ENCODE measurements at places on chromosomes 13 and 19.

DNA sequence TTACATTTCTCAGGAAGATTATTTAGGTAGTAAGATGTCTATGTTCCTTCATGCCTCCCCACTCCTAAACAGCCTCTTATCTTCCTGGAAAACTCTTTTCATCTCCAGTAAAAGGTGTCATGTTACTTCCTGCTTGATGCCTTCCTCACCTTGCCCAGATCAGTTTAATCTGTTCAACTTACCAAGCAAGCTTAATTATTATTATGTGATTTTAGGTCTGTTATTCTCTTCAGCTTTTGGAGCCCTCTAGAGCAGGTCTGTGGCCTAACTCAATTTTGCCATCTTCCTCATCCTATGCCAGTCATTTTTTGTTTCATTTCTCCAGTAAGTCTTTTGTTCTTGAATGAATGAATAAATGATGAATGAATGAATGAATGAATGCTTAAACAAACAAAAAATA, 528.4 kb downstream of the DCT start:
- DNase-seq, result peak; percentile 13

GRCh38 chr13:100098445-100099116, 9.7 kb downstream of the PCCA start:
- no peak for DNase-seq

GRCh38 chr19:8020681-8021080, 15.2 kb upstream of the ELAVL1 start:
- no peak for DNase-seq

GRCh38 chr19:41997121-41997850, 3.3 kb upstream of the ATP1A3 start:
- no peak for DNase-seq

DNA sequence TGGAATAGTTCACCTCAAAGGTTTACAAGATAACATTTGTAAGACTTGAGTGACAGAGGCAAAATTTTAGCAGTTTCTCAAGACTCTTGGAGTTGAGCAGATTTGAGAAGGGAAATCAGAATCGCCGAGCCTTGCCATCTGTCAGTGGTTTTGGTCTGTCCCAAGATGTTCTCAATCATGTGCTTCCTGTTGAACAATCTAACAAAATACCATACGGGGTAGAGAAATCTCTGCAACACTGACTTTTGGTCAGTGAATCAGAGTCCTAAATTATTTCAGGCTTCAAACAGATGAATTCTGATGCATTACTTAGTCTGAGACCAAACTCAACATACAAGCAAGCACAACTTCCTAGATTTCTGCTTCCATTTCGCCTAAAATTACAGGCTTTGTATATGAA, 3.8 kb downstream of the KCTD12 start:
- DNase-seq, result no peak

DNA sequence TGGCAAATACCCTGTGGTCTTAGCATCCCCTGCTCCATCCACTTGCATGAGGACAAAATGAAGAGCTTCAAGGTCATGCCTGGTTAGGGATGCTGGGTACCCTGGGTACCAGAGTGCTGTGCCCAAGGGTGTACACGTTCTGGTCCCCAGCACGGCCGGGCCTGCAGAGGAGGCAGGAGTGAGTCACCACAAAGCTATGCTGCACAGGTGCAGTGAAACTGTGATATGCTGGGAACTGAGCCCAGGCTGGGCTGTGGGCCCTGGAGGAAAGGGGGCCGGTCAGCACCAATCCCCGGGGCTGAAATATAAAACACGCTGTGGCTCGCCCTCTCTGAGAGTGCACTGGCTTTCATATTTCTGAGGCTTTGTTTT, 95.1 kb downstream of the TSHZ3 start:
- peak; percentile 89 for DNase-seq

GRCh38 chr19:34918190-34918589, 8.5 kb upstream of the ZNF30 start:
- DNase-seq, result no peak

DNA sequence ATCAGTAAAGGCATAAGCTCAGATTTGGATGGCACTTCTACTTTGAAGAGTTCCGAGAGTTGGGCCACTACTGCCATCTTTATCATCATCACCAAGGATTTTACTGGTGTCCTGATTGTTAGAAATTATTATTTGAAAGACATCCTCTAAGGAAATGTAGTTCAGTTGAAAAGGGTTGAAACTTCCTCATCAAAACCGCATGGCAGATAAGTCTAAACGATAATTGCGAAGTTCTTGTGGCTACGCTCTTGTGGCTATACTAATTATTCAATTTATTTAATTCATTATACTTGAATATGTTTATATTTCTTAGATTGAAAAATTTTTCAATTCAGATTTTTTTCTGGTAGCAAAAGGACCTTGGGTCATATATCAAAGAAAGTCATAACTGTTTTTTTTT, 22.4 kb downstream of the TNFRSF19 start:
- no peak for DNase-seq

- DNase-seq, result no peak
Measured at GRCh38 chr13:62302341-62302740, 886.7 kb upstream of the PCDH20 start.

DNA sequence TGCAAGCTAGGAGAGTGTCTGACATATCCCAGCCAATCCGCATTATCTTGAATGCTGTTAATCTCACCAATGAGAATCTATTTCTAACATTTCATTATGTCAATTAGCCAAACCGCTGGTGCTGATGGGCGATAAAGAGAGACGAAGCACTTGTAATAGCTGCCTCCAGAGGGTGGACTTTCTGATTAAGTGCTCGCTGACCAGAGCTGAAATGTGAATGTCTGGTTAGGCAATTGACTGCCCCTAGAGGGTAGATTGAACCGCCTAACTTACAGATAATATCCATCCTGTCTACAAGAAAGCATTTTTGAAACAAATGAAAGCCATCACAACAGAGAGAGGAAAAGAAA, 552 bp upstream of the GRWD1 start:
- DNase-seq, result peak; percentile 90

DNA sequence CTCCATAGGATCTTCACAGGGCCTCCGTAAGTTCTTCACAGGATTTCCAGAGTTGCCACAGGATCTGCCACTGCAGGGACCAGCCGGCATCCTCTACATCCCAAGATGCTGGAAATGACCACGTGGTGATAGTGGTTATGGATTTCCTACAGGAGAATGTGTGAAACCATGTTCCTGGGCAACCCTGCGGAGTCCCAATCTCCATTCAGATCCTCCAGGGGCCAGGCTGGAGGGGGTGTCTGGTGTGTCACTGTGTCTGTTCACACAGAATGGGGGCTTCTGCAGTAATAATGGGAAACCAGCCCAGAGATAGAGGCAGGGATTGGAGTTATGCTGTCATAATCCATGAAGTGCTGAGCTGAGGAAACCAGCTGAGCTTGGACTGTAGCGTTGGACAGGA, 8.6 kb downstream of the LILRA6 start:
- no peak for DNase-seq

GRCh38 chr13:112582263-112582662, 5.7 kb downstream of the TUBGCP3 start:
- DNase-seq, result no peak

DNA sequence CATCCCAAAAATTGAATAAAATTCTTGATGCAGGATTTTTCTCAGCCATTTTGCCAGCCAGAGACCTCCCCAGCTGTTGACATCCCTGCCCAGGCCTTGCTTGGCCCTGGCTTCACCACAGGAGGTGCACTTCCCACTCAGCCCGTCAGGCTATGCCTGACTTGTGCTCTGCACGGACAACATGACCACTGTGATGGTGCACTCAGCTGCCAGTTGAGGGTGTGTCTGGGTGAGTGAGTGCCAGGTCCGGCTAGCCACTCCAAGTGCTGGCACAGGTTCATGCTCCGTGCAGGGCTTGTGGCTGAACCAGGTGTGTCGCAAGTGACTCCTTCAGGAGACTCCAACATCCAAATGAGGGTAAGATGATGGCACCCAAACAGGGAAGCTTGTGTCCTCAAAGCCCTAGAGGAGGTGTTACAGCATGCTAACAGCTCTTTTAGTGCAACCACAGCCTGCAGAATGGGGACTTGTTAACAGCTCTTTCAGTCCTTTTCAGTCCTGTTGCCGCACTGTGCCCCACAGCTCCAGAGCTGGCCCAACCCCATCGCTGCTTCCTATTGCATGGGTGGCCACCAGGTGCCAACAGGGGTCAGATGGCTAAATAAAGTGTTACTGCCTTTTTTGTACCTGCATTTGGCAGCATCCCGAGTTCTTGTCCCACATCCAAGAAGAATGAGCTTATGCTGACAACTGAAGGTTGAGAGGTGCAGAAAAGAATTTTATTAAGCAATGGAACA, 380.7 kb downstream of the SLITRK5 start:
- DNase-seq, result no peak

DNA sequence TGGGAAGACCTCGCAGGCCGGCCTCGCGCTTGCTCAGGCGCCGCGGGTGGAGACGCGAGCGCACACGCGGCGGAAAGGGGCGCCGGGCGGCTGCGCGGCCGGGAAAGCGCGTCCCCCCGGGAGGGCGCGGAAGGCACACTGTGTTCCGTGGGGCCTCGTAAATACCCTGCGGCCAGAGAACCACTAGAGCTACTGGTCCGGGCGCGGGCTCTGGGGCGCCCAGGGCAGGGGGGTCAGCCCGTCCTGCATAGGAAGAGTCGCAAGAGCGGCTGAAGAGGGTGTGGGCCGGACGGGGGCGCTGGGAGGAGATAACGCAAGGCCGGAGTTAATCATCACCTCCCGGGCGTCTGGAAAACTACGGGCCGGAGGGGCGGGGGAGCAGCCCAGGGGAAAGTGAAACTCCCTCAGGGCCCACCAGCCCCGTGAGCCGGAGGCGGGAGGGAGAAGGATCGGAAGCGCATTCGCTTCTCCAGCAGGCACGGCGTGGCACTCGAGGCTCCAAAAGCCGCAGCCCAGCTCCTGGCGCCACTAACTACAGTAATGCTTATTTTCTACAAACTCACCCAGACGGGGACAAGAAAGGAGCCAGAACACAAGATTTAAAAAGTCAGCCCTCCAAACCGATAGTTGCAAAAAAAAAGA, 1.1 kb upstream of the WBP4 start:
- DNase-seq, result peak; percentile 70

- no peak for DNase-seq
Measured at GRCh38 chr13:37406031-37406430, 192.5 kb downstream of the POSTN start.

GRCh38 chr19:14006766-14007562, 844 bp upstream of the RFX1 start:
- no peak for DNase-seq

- DNase-seq, result no peak
Measured at GRCh38 chr13:21594715-21595545, 9.0 kb downstream of the MICU2 start.

GRCh38 chr19:33726756-33727155, 69.9 kb upstream of the KCTD15 start:
- no peak for DNase-seq

DNA sequence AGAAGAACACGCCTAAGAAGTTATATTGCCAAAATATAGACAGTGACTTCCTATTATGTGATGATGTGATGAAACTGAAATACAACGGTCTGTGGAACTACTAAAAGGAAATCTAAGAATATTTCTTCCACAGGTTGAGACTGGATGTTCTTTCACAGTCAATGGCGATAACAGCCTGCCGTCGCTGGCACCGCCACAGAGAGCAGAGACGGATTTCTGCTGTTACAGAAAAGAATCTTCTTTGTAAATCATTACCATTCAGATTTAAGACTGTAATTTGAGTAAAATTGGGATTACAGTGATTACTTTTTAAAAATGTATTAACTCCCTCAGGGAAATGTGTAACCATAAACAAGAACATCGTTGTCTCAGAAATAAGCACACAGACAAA, 100.8 kb downstream of the TUBGCP3 start:
- no peak for DNase-seq

- no peak for DNase-seq
Measured at GRCh38 chr19:45104658-45105349, 11.8 kb downstream of the PPP1R37 start.

- no peak for DNase-seq
Measured at GRCh38 chr13:24630851-24631620, 49.2 kb upstream of the ATP12A start.

DNA sequence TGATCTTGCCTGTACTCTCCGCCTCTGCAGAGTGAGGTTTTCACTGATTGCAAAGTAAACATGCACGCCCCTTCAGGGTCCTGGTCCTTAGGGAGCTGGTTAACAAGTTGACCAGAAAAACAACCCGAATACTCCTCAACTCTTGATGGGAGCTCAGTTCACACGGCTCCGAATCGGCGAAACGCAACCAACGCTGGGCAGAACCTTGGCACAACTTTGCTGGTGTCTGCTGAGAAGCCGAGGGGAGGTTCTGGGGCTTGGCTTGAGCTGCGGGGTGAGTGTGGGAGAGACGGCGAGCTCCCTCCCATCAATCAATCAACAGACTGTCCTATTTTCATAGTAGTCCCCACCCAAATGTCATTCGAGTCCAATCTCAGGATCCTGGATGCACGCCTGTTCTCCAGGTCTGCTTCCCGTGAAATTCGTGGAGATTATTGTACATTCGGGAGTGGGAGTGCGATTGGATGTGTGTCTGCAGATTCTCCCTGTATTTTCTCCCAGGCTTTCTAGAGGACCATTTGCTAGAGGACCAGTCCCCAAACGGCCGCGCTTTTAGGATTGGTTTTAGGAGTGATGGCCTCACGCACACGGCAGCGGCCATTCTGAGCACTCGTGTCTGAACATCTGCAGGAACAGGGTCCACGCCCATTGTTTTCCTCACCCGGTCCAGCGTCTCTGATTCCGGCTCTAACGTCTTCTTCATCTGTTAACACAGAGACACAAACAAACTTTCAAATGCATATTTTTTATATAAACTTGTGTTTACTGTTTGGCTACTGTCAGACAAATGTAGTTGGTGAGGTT, 51.6 kb upstream of the F7 start:
- no peak for DNase-seq

GRCh38 chr13:97268772-97269171, 46.6 kb downstream of the MBNL2 start:
- DNase-seq, result no peak

DNA sequence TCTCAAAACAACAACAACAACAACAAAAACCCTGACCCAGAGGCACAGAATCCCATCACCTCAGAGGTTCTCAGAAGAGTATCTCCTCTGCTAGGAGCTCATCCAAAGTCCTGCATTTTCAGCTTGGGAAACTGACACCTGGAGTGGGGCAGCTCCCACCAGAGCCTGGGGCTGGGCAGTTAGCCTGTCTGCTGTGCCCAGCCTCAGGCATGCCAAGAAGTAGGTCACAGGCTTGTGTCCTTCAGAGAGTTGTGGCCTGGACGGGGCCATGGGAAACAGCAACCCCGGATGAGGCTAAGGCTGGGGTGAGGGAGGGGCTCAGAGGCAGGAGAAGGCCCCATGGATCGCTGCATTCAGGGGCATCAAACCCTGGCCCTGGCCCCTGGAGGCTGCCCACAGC, 2.1 kb downstream of the NDUFS7 start:
- DNase-seq, result no peak

DNA sequence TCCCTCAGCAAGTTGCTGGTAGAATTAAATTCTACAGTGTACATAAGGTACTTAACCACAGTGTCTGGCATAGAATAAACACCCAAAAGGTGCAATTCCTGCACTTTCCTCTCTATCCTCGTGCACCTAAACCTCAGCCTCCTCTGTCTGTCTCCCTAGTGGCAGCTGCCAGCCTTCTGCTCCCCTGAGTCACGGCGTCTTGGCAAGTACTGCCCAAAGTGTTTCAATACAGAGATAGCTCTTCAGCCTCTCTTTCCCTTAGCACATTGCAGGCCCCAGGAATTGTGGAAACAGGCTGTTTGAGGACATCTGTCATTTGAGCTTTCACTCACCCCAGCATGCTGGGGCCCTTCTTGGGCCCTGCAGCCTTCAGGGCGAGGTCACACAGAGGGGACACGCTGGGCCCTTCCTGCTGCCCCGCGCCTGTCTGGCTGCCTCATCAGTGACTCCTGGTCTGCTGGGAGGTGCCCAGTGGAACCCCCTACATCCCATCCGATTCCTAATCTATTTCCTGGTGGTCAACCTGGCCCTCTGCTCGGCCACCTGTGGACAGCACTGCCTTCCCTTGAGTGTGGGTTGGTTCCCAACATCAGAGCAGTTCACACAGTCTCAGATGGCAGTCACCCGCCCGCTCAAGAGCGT, 19.3 kb downstream of the COL4A2 start:
- no peak for DNase-seq
